ENCODE measurements at places on chromosomes 11 and 22.

- DNase-seq = no peak
These were observed 68.6 kb downstream of the CDKN1C start for GRCh38 chr11:2816941-2817421.

GRCh38 chr11:8605971-8606563 lies 12.0 kb upstream of the STK33 start:
- no peak for DNase-seq

DNA sequence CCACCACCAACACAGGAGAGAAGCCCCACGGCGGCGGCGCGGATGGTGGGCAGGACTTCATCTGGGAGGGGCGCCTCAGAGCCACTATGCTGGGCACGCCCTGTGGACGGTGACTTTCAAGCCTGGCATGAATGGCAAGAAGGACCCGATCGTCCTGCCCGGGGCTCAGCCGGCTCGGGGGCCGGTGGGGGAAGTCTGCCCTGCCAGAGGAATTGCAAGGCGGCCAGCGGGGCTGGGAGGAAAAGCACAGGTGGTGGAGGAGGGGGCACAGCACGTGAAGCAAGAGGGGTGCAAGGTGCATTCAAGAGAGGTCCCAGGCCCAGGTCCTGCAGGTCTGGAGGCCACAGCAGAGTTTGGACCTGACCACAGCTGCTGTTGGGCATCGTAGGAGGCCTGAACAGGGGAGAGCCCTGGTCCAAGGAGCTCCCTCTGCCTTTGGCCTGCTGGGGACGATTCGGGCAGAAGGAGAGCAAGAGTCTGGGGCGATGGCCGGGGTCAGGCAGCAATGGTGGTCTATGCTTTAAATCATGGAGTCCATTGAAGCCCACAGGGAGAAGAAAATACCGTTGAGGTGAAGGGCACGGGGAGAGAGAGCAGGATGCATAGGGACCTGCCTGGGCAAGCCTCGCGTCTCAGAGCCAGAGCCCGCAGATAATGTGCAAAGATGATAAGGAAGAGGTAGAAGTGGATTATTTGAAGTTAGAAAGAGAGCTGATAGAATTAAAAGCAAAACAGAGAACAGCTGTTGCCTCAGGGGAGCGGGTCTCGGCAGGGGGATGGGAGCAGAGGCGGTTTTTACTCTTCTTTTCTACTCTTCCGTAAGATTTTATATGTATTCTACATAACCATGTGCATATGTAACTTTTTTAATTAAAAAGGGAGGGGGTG lies 82.6 kb upstream of the SHISAL1 start:
- DNase-seq = no peak

GRCh38 chr11:35061516-35062440 lies 77.2 kb upstream of the CD44 start:
- DNase-seq = no peak

DNA sequence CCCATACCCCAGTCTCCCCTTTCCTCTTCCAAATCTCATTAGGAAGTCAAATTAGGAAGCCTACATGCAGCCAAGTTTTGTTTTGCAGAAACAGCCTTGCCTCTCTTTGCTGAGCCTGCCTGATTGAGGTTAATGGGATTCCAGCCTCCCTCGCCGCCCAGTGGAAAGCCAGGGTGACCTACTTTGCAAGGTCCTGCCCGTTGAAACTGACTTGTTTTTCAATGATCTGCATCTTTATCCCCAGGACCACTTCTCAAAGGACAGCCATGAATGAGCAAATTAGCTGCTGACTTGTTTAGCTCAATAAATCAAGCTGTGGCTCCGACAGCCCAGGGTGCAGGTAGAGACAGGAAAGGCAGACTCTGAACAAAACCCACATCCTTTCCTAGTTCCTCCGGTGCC lies 110.4 kb downstream of the RRAS2 start:
- peak; percentile 32 for DNase-seq

DNA sequence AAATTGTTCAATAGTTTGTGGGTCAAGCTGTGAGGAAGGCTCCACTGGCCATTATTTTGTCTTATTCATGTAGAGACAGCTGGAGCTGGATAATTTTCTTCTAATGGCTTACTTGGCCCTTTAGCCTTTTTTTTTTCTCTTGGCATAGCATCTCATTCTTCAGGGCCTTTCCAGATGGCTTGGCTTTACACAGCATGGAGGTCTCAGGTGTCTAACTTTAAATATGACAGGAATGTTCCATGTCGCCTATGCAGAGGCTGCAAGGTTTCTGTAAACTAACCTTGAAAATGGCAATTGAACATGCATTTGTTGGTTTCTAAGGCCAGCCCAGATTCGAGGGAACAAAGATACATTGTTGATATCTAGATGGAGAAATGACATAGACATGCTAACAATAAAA lies 247.9 kb upstream of the CNTN5 start:
- DNase-seq = no peak

GRCh38 chr11:96329419-96329818 lies 13.6 kb downstream of the MAML2 start:
- DNase-seq = no peak

DNA sequence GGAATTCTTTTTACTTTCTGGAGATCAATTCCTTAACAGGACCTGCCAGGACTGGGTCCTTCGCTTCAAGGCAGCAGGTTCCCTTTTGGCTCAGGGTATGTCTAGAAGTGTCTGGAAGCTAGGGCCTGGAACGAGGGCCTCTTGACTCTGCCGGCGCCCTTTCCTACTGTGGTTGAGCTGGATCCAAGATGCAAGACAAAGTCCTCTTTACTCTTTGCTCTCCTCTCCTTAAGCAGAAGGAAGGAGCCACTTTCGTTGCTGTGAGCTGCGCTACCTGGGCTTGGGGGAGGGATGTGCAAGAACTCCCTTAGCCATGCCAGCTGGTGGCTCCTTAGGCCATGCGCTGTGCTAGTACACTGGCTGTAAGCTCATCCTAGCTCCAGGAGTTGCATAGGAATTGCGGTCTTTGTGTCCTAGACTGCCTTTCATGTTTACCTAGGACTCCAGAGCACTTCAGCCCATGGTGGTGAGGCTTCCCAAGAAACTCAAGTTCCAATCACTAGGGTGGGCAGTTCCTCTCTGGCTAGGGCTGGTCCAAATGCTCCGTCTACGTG lies 18.1 kb downstream of the GLB1L2 start:
- no peak for DNase-seq

DNA sequence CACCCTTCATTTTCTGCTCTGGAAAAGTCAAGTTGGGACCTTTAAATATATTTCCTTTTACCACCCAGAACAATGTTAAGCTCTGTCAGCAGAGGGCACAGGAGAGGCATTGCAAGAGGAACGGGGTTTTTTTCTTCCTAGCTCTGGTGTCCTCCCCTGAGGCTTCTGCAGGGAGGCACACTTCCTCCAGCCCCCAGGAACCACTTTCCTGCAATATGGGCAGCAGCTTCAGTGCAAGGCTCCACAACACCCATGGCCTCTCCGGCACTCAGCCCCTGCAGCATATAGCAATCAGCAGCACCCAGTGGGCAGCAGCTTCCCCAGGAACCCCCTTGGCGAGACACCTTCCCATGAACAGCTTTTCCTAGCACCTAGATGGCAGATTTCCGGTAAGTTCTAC lies 101.4 kb downstream of the SYT9 start:
- DNase-seq = peak; percentile 3

- DNase-seq = peak; percentile 52
These were observed 309.1 kb downstream of the SWAP70 start for GRCh38 chr11:9972989-9973388.

DNA sequence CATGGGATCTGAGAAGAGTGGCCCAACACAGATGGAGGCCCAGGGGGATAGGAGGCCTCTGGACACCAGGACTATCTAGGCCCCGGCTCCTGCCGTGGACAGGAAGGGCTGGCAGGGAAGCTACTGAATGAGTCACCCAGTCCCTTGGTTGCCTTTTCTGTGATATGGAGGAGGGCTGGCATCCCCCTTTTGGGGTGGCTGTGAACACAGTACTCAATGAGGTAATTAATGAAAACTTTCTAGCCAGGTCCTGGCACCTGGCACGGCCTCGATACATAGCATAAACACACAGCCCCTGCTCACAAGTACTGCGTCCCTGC lies 163.2 kb downstream of the CHST1 start:
- DNase-seq = no peak

DNA sequence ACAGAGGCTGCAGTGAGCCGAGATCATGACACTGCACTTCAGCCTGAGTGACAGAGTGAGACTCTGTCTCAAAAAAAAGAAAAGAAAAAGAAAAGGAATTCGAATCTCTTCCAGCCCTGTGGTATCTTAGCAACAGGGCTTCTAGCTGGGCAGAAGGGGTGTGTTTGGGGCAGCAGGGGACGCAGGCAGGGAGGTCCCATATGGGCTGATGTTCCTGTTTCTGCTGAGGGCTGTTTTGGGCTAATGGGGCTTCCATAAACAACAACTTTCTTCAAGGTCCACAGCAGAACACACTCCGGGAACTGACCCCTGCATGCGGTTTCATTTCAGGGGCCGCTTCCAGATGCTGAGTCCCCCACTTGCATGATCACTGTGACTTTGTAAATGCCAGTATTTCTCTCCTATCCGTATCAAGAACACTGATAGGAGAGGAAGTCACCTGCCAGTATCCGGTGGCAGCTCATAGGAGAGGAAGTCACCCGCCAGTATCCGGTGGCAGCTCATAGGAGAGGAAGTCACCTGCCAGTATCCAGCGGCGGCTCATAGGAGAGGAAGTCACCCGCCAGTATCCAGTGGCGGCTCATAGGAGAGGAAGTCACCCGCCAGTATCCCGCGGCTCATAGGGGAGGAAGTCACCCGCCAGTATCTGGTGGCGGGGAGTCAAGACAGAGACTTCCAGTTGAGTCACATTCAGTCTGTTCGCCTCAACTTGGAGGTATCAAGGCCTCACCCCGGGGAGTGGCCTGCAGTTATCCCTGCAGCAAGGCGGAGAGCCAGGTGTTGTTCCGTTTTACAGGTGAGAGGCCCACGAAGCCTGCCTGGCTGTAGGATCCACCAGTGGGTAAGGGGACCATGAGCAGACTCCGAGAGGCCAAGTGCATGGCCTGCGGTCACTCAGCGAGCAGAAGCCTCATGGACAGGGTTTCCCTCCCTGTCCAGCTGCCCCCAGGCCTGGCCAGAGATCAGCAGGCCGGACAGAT lies 8.3 kb upstream of the FGF19 start:
- DNase-seq = peak; percentile 16

- no peak for DNase-seq
These were observed 59.0 kb upstream of the SHANK2 start for GRCh38 chr11:71311176-71311925.

DNA sequence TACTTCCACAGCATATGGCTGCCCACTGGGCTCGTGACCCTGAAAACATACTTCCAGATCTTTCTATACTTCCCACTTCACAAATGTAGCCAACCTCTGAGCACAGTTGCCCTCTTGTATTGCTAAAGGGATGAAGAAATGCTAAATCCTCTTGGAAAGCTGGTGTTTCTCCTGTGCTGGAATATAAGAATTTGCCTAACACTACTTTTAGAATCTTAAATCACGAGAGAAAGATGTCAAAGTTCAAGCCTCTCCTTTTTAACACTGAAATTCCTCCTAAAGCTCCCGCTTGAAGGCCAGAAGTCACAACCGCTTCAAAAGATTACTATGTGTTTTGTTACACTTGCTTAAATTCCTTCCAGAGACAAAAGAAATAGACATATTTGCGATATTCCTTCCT lies 21.9 kb downstream of the MAML2 start:
- DNase-seq = no peak

- no peak for DNase-seq
These were observed 1.5 kb upstream of the PRR5 start for GRCh38 chr22:44700456-44700855.

GRCh38 chr22:40310081-40310767 lies 36.1 kb upstream of the ADSL start:
- no peak for DNase-seq

- DNase-seq = no peak
These were observed 19.6 kb downstream of the VPS37C start for GRCh38 chr11:61141601-61142028.

DNA sequence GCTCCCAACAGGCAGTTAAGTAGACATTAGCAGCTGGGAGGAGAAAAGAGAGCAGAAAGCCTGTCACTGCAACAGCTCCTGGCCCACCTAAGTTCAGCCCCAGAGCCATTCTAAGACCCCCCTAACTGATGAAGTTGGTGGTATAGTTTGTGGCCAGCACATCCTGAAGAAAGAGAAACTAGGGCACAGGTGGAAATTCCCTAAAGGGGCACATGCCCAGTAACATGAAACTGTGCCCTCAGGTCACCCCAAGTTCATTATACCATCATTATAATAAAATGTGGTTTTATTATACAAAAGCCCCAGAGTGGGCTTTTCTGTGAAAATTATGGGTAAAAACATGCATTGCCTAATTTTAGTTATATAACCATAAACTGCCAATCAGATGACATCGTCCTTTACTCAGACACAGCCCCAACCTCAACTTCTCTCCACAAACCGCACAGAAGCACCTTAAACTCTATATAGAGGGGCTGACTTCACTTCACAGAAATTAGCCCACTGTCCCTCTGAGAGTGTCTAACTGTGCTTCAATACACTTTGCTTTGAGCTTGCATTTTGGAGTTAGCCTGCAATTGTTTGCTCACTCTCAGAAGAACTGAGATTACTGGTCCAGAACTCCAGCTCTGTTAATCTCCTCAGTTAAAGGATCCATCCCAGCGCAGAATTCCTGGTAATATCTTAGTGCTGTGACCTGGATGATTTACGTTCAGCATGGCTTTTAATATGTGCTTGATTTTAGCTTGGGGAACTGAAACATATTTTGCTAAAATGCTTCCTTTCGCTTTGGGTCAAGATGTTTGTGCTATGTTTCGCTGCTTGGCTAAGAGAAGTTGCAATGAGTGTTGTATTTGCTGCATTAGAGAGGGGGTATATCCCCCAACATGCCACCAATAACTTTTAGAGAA lies 1.8 kb upstream of the APOL3 start:
- peak; percentile 83 for DNase-seq

GRCh38 chr11:12134236-12134585 lies 23.8 kb downstream of the MICAL2 start:
- no peak for DNase-seq

DNA sequence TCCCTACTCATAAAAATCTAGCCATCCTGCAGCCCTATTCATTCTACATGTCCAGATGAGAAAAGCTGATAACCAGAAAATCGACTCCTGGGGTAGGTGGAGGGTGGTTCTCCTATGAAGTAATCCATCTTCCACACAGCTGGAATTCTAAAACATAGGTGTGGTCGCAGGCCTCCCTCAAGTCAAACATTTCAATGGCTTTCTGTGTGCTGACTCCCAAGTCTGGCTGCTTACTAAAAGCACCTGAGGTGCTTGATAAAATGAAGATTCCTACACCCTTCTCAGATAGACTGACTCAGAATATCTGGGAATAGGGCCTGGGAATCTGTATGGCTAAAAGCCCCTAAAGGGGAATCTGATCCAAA lies 26.1 kb downstream of the IRAG1 start:
- no peak for DNase-seq

All from CD4-positive, alpha-beta T cell treated with Interleukin-17A for 1 hour (primary cell).